HepG2 (cell line): ENCODE measurements at places on chromosomes 12 and 14. TPM values are rescaled to one million over a fixed set of nuclear protein-coding genes. Genes with fewer than 3 reads are reported as not detected.
A peak's percentile ranks its signal among the peaks of the same experiment; 100 is the strongest.

DNA sequence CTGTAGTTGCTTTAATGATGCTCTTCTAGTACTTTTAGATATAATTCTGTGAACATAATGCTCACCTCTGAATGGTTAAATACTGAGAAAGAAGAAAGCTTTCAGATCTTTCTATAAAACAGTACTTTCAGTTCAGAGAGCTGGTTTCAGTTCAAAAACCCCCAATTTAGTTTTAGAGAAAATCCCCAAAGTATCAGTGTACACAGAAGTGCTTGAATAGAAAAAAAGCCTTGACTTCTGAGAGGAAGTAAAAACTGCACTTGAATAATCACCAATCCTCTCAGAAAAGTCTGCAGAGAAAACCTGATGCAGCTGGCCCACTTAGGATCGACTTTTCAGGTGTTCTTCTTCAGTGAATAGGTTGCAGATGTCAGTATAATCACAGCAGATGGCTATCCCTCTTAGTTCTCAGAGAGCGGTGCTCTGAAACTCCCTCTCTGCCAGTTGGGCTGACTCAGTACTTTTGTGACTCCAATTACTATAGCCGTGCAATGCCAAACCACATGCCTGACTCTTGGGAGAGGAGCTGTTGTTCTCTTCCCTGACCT, 616.3 kb downstream of the LRFN5 start:
- H3K27ac ChIP-seq: no peak overlapping the region
- no peak for DNase-seq
- no peaks in the 10 kb centered on the region for H3K27me3 ChIP-seq
- H3K4me3 ChIP-seq: no peak overlapping the region

Gene TEP1
- total RNA-seq: 9.5 and 12.8 TPM in 2 replicates

DNA sequence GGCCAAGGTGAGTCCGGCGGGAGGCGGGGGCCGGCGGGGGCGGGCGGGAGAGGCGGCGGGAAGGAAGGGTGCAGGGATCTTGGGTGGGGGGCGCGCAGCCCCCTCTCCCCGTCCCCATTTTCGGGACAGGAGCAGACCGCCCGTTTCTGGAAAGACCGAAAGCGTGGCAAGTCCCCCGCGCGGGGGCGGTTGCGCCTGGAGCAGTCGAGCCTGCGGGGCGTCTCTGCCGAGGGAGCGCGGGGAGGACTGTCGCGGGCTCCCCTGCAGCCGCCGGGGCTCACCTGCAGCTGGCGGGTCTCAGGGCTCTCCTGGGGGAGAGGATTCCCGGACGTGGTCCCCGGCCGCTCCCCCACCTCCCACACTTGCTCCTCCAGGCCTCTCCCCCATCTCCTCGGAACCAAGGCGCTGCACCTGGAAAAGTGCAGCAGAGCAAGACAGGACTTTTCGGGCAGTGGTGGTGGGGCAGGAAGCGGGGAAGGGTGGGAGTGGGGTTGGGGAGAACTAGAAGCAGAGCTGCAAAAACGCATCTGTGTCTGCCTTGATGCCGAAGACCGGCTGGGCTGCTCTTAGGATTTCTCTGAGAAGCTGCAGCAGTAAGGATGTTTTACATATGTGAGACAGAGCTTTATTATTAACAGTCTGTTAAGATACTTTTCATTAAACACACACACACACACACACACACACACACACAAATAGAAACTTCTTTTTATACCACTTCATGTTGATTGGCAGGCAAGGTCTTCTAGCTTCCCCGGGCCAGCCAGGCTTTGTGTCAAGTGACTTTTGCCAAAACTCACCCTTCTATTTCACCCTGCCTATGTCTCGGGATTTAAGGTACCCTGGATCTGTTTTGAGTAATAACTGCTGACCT, 677 bp downstream of the C12orf75 start:
- no peaks in the 10 kb centered on the region for H3K27me3 ChIP-seq
- H3K36me3 ChIP-seq: no peaks in the 10 kb centered on the region
- no peak for DNase-seq
- peak overlapping the region; percentile 81 for H3K4me3 ChIP-seq

Gene SLC4A8
- 0.07 TPM in 1 of 2 replicates, not detected in the other for total RNA-seq

DNA sequence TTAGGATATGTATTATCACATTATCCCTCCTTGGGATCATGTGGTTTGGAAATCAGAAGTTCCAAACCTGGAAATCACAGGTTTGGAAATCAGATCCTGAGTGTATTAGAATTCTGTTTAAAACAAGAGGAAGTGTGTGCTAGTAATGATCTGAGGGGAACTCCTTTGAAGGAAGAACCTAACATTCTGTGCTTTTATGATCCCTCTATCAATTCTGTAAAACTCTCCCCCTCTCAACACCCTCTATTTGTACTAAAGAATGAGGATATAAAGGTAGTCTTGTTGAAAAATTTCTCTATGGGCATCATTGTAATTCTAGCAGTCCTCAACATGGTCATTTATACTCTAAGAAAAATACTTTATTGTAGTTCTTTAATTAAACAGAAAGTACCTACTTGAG, 97.4 kb downstream of the SRGAP1 start:
- no peak overlapping the region for H3K27ac ChIP-seq
- peaks cover 50% of the 10 kb centered on the region for H3K4me1 ChIP-seq
- H3K36me3 ChIP-seq: peaks cover 1% of the 10 kb centered on the region

DNA sequence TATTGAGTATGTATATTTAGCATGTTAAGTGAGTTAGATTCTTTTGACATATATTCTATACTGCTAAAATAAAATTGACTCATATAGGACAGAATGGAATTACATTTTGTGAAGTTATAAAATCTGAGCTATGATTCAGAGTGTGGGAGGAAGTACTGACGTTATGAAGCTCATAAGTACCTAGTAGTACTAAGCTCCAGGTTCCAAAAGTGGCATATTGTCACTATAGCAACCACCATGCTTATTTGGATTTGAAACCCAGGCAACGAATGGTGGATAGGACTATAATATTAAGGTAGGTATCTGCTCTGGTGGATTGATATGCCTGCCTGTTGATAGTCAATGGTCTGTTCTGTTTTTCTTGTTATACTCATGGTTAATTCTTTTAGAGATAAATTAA, 2.2 kb upstream of the FBXO33 start:
- H3K27me3 ChIP-seq: no peaks in the 10 kb centered on the region; the same call in 2 of the 3 replicates
- no peak overlapping the region for H3K4me3 ChIP-seq
- no peak for DNase-seq
- no peak overlapping the region for H3K27ac ChIP-seq
